DMS79 treated with DMSO at 0.1 percent for 48 hours (cell line): ENCODE measurements at places on chromosomes 1 and 21.

- DNase-seq = no peak
These were observed 1109.3 kb downstream of the PLA2G4A start for GRCh38 chr1:187938092-187938491.

- DNase-seq = peak; percentile 95
These were observed 157.7 kb downstream of the TOMM20 start for GRCh38 chr1:234970731-234971476.

DNA sequence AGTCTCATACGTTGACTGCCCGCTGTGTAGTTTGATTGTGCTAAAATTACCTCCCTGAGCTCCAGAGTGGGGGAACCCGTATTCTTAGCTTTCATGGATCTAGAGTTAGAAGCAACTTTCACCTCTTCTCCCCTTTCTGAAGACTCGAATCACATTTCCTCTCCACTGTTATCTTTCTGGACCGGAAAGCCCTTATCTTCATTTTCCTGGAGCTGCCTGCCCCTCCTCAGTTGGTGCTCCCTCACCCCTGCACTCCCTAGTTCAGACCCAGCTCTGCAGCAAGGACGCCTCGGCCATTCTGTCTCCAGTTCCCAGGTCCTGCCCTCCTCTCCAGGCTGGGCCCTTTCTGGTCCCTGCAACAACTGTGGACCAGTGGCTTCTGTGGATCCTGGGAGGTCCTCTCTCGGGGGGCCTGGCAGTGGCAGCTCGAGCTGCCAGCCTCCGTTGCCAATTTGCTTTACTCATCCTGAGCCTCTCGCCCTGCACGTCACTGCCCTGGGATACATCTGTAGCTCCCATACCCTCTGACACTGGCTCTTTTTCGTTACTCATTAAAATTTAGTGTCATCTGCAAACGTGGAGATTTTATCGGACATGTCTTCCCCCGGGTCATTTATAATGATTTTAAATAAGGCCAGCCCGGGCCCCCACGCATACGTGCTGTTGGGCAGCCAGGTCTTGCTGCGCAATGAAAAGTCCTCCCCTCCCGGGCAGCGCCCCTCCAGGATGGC lies 141.5 kb upstream of the VAMP3 start:
- no peak for DNase-seq

DNA sequence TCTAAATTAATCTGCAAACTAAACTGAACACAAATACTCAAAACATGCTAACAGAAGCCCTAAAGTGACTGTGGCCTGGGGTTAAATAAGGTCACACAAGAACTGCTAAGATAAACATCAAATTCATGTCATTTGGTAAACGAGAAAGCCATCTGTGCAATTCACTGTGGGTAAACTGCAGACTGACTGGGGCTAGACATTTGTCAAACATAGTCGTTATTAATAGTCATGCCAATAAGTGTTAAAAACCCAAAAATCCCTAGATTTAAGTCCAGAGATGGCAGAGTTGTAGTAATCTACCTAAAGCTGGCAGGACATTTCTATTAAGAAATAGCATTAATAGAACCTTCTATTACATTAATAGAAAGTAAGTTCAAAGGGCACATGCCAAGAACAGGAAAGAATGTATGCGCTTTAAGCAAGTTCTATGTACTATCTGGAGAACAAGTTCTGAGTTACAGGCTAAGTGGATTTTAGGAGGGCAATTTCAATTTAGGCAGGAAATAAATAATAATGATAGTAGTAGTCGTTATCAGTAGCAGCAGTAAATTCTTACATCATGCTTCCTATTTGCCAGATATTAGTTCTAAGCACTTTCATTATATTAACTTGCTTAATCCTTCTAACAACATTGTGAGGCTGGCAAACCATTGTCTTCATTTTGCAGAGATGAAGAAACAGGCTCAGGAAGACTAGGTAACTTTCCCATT lies 8.6 kb downstream of the EDEM3 start:
- no peak for DNase-seq

- no peak for DNase-seq
These were observed 49.5 kb upstream of the SLC19A1 start for GRCh38 chr21:45591619-45592207.
